ENCODE measurements at places on chromosomes 5 and 9. TPM values are rescaled to one million over a fixed set of nuclear protein-coding genes. Genes with fewer than 3 reads are reported as not detected.

GRCh38 chr9:15305470-15305869, 1.5 kb downstream of the TTC39B start:
- no peak for DNase-seq

DNA sequence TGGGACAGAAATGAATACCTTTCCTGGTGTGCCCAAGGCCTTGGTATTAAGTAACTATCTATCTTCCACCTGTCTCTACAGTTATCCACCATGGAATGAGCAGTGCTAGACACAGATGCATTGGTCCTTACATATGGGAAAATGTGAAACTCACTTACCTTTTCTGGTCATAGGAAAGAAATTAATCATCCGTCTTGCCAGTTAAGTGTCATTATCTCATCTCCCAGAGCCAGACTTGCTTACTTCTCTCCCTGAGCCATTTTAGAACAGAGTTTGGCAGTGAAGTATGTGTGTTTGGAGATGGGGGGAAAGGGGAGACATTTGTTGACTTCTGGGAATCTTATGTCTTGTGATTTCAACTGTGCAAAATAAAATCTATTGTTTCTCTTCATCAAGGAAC, 1211.0 kb upstream of the CDH6 start:
- DNase-seq: no peak

The IFNA8 gene
- total RNA-seq: not detected

GRCh38 chr9:105275938-105276337, 31.5 kb downstream of the SLC44A1 start:
- DNase-seq: no peak

DNA sequence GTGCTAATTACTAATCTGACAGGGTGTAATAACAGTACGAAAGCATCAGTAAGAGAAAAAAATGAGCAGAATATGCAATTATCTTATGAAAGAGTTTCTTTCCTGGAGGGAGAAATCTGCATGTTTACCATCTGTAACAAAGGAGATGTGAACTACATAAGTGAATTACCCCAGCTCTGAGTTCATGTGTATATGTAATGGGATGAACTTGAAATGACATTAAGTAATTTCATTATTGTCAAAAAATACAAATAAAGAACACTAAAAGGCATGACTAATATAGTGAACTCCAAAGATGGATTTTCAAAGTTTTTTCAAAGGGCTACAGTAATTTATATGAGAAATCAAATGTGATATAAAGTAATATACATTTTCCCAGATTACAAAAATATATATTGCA, 944.0 kb downstream of the MAT2B start:
- DNase-seq: no peak

The CCDC69 gene
- 59.6 TPM for total RNA-seq

DNA sequence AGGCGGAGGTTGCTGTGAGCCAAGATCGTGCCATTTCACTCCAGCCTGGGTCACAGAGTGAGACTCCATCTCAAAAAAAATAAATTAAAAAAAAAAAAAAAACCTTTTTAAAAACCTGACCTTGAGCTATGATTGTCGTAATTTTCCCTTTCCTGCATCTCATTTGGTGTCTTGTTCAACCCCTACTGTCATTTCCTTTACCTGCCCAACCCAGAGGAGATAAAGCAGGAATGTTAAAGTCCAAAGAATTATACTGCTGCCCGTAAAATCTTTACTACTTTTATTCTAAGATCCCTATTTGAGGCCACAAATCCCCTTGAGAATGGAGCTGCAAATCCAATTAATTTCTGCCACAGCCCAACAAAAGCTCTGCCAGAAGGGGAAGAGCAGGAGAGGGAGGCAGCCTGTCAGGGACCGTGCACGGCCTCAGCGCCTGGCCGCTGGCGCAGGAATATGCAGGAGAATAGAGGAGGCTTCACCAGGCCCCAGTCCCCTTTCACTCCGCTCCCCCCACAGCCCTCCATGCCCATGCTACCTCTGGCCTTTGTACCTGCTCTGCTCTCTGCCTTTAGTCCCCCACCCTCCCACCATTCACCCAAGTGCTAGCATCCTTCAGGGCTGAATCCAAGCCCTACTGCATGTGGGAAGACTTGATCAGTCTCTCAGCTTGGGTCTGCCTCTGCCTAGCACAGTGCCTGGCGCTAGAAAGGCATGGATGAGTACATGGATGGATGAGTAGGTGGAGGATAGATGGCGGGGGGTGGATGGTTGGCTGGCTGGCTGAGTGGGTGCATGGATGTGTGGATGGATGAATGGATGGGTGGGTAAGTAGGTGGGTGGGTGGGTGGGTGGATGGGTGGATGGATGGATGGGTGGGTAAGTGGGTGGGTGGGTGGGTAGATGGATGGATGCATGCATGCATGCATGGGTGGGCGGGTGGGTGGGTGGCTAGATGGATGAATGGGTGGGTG, 99.8 kb upstream of the SARDH start:
- no peak for DNase-seq

The ANAPC2 gene
- total RNA-seq: 98.1 TPM

DNA sequence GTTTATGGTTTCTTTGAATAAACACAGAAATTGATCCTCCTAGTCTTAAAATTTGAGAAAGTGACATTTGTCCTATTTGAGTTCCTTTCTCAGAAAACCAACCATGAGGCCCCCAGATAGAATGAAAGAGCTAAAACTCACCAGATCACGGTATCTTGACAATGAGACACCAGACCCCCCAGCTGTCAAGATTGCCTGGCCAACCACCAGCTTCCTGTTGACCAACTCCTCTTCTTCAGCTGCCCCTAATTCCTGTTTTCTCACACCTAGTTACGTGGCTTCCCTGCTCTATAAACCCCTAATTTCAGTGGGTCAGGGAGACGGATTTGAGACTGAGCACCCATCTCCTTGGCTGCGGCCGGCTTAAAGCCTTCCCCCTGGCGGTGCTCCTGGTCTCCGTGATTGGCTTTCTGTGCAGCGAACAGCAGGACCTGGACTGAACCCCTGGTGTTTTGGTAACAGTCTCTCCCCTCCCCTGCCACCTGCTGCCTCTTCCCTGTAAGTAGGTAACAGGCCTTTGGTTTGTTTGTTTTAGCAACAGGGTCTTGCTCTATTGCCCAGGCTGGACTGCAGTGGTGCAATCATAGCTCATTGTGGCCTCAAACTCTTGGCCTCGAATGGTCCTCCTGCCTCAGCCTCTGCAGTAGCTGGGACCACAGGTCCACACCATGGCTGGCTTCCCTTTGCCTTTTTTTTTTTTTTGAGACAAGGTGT, 4.8 kb upstream of the ENTPD2 start:
- no peak for DNase-seq

Data from natural killer cell treated with Interleukin-12 subunit alpha and Interleukin-12 subunit beta and Interleukin-15 and Interleukin-18, amount 100 ng/mL, for 72 hours (primary cell).